ENCODE measurements at places on chromosomes 6 and 20.
A peak's percentile ranks its signal among the peaks of the same experiment; 100 is the strongest.

GRCh38 chr6:113655761-113656160 lies 201.4 kb upstream of the MARCKS start:
- no peak for DNase-seq

DNA sequence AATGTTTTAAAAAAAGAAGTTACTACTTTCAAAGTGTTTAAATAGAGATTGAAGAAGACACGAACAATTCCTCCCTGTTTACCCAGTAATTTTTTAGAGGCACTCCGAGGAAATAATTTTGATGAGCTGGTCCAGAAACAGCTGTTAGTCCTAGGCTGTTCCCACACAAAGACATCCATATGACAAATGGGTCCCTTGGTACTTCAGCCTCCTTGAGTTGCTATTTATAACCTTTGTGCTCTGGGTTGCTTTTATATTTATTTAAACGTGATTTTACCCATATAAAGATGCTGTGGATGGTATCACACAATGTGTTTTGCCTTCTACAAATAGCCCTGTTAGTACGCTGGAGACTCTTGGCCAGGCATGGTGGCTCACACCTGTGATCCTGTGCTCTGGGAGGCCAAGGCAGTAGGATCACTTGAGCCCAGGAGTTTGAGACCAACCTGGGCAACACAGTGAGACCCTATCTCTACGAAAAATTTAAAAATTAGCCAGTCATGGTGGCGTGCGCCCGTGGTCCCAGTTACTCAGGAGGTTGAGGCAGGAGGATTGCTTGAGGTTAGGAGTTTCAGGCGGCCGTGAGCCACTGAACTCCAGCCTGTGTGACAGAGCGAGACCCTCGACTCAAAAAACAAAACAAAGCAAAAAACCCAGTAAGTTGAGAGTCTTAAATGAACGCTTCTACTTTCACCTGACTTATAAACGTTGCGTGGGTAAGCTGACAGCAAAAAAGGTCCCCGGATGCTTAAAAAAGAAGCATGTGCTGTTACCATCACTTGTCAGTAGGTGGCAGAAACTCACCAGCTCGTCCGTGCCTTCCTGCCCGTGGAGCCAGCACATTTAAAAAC lies 56.9 kb upstream of the ARMH2 start:
- DNase-seq, result peak; percentile 17

DNA sequence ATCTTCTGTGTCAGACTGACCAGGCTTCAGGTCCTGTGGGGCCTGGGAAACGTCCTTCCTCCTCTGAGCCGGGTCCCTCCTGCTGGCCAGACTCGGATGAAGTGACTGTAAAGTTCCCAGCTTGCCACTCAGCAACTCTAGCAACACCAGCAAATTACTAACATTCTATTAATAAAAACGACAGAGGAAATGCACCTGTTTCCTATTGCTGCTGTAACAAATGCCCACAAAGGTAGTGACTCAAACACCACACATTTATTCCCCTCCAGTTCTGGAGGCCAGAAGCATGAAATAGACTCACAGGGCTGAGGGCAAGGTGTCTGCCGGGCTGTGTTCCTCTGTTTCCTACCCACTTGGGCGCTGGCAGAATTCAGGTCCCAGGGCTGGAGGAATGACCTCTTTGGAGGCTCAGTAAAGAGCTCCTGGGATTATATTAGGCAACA lies 48.8 kb downstream of the CTCFL start:
- DNase-seq, result no peak

DNA sequence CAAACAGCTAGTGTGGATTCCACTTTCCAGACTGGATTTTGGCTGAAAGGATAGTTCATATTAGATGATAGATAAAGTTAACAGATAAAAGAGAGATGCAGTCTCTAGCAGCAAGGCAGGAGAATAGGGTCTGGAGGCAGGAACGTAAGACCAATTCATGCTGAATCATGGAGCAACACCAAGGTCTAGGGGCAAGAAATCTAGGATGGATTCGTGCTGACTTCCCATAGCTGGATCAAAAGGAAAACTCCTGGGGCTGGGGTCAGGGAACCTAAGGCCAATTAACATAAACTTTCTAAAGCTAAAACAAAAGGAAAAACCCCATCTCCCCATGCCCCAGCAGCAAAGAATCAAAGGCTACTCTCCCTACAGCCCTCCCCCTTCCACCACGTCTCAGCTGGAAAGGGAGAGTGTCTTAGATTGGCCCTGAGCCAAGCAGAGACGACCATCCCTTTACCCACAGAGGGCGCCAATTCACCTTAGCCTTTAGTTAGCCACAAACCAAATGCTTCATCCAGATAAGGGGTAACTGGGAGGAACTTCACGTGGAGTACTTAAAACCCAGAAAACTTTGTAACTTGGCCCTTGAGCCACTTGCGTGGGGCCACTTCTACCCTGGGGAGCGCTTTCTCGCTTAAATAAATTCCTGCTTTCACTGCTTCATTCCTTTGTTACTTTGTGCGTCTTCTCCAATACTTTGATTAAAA lies 7.6 kb downstream of the TREM1 start:
- DNase-seq, result no peak

- DNase-seq, result no peak
Measured at GRCh38 chr6:6368684-6369052, 48.2 kb upstream of the F13A1 start.

DNA sequence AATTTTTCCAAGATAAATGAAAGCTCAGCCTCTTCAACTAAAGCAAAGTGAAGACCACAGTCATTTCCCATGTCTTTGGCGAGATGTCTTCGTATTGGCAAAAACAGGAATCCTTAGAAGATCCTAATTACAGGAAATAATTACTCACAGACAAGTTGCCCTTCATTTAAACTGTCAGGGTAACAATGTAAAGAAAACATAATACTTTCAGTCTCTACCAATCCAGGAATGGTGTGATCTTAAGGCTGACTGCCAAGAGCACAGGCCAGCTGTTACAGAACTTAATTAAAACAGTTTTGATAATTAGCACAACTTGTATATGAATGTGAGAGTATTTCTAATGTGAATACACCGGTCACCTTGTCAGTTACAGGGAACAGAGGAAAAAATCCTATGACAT lies 292.2 kb downstream of the PACRG start:
- no peak for DNase-seq

DNA sequence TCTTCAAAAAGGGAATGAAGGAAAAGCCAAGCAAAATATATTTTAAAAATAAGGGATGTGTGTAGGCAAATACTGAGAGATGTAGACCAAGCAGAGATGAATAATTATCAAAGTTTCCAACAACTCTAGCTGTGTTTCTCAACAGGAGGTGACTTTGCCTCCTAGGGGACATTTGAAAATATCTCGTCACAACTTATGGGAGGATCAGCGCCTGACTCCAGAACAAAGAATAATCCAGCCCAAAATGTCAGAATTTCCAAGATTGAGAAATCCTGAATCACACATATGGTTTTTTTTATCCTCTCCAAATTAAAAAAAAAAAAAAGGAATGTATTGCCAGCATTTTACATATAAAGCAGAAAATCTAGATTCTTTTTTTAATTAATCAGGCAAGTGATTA lies 241.2 kb upstream of the ZFP64 start:
- no peak for DNase-seq

DNA sequence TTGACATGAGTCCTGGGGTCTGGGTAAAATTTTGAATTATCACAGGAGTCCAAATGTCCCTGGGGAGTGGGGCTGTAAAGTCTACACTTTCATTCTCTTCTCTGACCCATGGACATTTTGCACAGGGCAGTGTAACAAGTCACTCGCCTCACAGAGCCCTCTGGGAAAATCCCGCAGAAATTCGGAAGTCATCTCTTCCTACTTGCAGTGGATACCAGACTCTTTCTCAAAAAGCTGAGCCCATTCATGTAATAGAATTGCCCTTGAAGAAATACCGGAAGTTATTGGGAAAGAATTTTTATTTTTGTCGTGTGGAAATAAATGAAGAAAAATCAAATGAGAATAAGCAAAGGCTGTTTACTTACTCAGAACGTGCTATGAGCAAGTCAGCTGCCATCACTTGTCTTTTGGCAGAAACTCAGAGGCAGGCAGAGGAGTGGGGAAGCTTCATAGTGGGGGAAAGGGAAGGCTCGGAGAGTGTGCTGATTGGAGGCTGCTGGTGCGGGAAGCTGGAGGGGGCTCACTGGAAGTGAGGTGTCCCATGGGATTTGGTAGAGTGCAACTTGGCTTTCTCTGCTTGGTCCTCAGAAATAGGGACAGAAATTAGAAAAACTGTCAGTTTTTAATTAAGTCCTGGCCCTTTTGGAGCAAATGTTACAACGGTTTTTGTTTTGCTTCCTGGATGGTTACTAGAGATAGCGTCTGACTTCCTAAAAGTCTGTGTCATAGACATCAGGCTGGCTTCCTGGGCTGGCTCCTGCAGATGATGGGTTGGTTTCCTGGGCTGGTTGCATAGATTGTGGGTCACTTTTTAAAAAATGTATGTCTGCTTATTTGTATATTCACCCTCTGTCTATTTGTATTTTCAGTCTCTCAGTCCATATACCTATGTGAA lies 79.8 kb upstream of the EEF1E1 start:
- no peak for DNase-seq
